Muscle of arm (tissue), 14 donors: ENCODE measurements at places on chromosomes 11 and 22. TPM values are rescaled to one million over a fixed set of nuclear protein-coding genes. Genes with fewer than 3 reads are reported as not detected.

Gene PGA5
- 1.6 TPM for polyA plus RNA-seq

Gene TPP1
- 46.6 TPM for polyA plus RNA-seq

Gene TSSK2
- 0.46 TPM for polyA plus RNA-seq

Gene TP53I11
- not detected for polyA plus RNA-seq

Gene EMSY
- 14.2 TPM for polyA plus RNA-seq

Gene CFAP300
- polyA plus RNA-seq: 2.5 TPM

Gene FOLR2
- polyA plus RNA-seq: 20.6 TPM

Gene TRIM34
- polyA plus RNA-seq: 3.8 TPM

Gene USP28
- 93.2 TPM for polyA plus RNA-seq

Gene OVCH2
- not detected for polyA plus RNA-seq

Gene SYCE3
- polyA plus RNA-seq: not detected

Gene IL17RA
- 6.1 TPM for polyA plus RNA-seq

Gene OR5B21
- not detected for polyA plus RNA-seq

Gene KCNK4
- polyA plus RNA-seq: not detected

Gene LARGE1
- polyA plus RNA-seq: 11.2 TPM

Gene SLC37A4
- 30.8 TPM for polyA plus RNA-seq

Gene CCT8L2
- polyA plus RNA-seq: not detected

Gene DHCR7
- 36.8 TPM for polyA plus RNA-seq

Gene CALCA
- not detected for polyA plus RNA-seq

Gene C11orf68
- polyA plus RNA-seq: not detected

Gene MS4A6A
- 31.2 TPM for polyA plus RNA-seq

Gene CPT1B
- polyA plus RNA-seq: 33.3 TPM
